ENCODE measurements at places on chromosomes 13 and 19. TPM values are rescaled to one million over a fixed set of nuclear protein-coding genes. Genes with fewer than 3 reads are reported as not detected.

- peak; percentile 98 for DNase-seq
These were observed at the start of gene ZNF90 for GRCh38 chr19:20077791-20078463. Gene ZNF90 (plus strand): TSS chr19:20078000. CDS start chr19:20078133, 133 bp downstream.

GRCh38 chr19:16373532-16373931 is 48.9 kb downstream of the KLF2 start:
- no peak for DNase-seq

- DNase-seq = no peak
These were observed 296.6 kb downstream of the RFC3 start for GRCh38 chr13:34114581-34114980.

MCEMP1 gene
- not detected for total RNA-seq

DNA sequence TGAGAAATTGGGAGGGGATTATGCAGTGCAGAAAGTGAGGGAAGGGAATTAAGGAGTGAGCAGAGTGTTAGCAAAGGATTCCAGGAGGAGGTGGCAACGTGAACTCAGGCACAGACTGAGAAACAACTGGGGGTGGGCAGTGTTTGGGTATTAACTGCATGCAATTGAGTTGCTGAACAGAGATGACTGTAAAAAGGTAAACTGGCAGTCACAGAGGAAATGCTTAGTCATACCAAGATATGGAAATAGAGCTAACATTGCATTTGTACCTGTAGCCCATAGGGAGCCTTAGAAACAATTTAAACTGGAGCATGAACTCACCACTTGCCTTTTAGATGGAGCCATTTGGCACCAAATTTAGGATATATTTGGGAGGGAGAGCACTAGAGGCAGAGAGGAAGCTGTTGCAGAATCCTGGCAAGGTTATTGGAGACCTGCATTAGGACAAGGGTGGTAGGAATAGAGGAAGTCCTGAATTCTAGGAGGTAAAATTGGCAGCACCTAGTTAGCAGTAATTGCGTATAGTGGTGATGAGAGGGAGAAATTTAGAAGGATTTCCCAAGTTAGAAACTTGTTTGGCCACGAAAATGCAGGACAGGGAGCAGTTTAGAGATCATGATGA is 100.6 kb upstream of the FRY start:
- DNase-seq = no peak

MCF2L gene
- 115 TPM for total RNA-seq

HNRNPUL1 gene
- total RNA-seq = 183 TPM

DNA sequence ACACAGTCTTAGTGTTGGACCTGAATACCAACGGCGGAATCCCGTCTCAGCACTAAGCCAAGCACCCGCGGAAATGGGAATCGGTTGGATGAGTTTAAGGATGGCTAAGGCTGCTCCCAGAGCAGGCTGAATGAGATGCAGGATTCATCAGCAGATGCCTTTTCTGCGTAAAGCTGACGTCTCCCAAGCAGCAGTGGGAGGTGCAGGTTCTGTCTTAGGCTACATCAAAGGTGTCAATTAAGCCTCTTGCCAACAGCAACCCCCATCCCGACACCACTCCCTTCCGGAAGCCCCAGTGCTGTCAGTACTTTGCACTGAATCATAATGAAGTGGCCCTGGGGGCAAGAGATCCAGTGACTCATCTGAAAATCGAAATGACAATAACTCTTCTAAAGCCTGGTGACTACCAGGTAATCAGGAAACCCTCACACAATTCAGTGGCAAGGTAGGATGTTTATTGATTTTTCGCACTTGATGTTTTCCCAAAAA is 275.6 kb downstream of the DCLK1 start:
- DNase-seq = no peak

- DNase-seq = no peak
These were observed 5.7 kb upstream of the ZC3H13 start for GRCh38 chr13:46058268-46058667.

C19orf44 gene
- total RNA-seq = 5.2 TPM

Measured in ureter (tissue), 1 donor.